Mammary microvascular endothelial cell (primary cell): ENCODE measurements at places on chromosomes 5 and 9. TPM values are rescaled to one million over a fixed set of nuclear protein-coding genes. Genes with fewer than 3 reads are reported as not detected.

NCS1 gene
- total RNA-seq: 24.8 and 27.8 TPM in 2 replicates

PCDHGA10 gene
- total RNA-seq: 1.7 and 2.6 TPM in 2 replicates

RAI14 gene
- 122 and 133 TPM in 2 replicates for total RNA-seq

TEX48 gene
- total RNA-seq: not detected in 2 replicates

C1QTNF2 gene
- 0.07 and 0.20 TPM in 2 replicates for total RNA-seq

FBP2 gene
- not detected in 2 replicates for total RNA-seq

CNTNAP3 gene
- total RNA-seq: 3.3 and 7.3 TPM in 2 replicates

TMOD1 gene
- 0.60 and 1.1 TPM in 2 replicates for total RNA-seq

GLIPR2 gene
- 26.0 and 29.0 TPM in 2 replicates for total RNA-seq

GABRA6 gene
- not detected in 2 replicates for total RNA-seq

ZNF367 gene
- total RNA-seq: 9.4 and 10.2 TPM in 2 replicates

NLN gene
- 33.6 and 40.0 TPM in 2 replicates for total RNA-seq

MEGF10 gene
- under 0.01 and 0.15 TPM in 2 replicates for total RNA-seq

ARHGEF28 gene
- 43.8 and 44.7 TPM in 2 replicates for total RNA-seq

FOXE1 gene
- total RNA-seq: not detected in 2 replicates

ANKRD18A gene
- not detected in 2 replicates for total RNA-seq

ACOT12 gene
- not detected in 2 replicates for total RNA-seq
